Right renal pelvis (tissue), 4 donors: ENCODE measurements at places on chromosomes 7 and 10. TPM values are rescaled to one million over a fixed set of nuclear protein-coding genes. Genes with fewer than 3 reads are reported as not detected.

- no peak for DNase-seq
Observed at GRCh38 chr10:14547816-14548215, 217.1 kb upstream of the FRMD4A start.

DNA sequence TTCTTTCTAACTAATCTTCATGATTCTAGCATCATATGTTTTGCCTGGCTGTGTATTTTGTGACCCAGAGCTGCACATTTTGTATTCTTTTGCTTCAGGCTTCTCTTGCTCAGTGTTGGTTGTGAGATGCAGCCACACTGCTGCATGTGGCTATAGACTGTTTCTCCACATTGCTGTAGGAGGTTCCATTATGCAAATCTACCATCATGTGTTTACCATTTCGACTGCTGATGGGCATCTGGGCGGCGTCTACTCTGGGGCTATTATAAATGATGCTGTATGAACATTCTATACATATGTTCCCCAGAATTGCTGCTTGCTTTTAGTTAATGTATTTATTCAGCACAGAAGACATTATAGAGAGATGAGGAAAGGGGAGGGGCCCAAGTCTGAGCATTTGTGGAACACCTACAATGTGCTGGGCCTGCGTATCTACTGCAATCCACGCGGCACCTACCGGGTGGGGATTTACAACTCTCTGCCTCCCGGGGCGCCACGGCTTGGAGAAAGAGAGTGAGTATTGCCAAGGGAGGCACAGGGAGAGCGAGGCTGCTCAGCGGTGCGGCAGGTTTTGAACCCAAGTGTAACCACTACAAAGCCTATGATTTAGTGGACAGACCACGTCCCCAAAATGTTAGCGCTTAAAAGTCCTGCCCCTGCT is 172.5 kb downstream of the PRKAG2 start:
- no peak for DNase-seq

DNA sequence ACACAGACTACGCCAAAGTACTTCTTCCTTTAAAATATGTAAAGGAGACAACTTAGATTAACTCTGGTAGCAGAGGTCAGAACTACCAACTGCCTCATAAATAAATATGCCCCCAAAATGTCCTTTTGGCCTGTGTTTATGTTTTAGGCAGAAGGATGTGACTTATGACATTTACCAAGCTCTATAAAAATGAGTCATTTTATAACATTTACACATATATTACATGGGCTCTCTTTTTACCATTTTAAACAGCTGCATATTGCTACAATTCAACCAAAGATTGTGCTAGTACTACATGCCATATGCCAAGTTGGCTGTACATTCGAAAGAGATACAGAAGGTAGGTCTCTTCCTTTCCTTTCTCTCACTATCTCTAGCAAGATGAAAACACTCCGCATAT is 12.4 kb downstream of the ABLIM1 start:
- DNase-seq, result no peak

GRCh38 chr10:3803295-3803926 is 18.4 kb upstream of the KLF6 start:
- DNase-seq, result no peak

- DNase-seq, result no peak
Observed at GRCh38 chr7:12369072-12369471, 34.6 kb downstream of the VWDE start.

- DNase-seq, result no peak
Observed at GRCh38 chr7:108413782-108414492, 42.3 kb downstream of the NRCAM start.

DNA sequence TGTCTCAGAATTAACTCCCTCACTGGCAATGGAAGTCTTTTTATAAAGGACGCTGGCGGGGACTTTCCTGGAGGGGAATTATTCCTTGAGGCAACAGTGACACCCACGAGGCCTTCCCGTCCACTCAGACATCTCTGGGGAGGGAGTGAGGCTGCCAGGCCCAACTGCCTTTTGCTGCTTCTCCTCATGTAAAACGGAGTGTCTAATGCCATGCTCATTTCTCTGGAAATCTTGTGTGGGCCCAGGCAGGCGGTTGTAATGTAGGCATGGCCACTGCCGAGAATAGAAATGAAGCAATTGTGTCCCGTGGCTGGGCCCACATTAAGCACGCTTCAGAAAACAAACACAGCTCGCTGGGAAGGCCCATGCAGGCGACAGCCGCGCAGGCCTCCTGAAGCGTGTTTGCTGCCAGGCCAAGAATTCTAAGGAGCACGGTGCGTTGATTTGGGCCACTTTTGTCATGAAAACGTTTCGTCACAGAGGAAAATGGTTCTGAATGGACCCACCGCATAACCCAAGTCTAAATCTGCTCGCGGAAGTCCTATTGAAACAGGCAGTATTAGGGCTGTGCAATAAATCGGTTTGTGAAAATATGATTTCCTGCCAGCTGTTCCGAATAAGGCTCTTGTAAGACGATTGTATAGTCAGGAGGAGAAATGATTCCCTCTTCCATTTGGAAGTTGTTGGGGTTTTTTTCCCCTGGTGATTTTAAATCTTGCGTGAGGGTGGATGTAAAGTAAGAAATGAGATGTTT is 104.2 kb upstream of the CHST15 start:
- DNase-seq, result no peak

The CPVL gene
- 78.1 TPM for polyA plus RNA-seq

- no peak for DNase-seq
Observed at GRCh38 chr10:122244001-122244975, 26.8 kb upstream of the BTBD16 start.

The EPO gene
- polyA plus RNA-seq, result 0.08 TPM

DNA sequence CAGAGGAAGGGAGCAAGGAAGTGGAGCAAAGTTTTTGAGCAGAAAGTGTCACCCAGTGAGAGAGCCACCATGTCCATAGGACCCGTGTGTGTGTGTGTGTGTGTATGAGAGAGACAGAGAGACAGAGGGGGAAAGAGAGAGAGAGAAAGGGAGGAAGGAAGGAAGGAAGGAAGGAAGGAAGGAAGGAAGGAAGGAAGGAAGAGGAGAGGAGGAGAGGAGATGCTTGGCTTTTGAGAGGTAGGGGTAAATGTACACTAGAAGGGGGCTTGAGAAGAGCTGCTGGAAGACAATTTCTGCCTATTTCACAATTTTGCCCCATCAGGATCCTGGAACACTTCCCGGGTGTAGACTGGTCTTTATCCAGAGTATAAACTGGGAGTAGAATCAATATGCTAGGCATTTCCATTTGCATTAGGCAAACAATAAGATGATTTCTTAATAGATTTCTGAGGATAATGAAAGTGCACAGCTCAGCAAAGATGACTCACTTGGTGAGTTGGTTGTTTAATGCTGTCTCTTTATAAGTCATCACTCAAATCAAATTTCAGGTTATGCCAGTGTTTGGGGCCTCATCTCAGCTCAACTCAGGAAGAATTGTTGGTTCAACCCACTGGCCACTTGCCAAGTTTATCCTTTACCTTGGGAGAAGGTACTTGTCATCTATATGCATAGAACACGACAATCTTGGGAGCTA is 70.0 kb upstream of the FAM13C start:
- no peak for DNase-seq

GRCh38 chr10:108631332-108631731 is 1292.0 kb downstream of the XPNPEP1 start:
- DNase-seq, result no peak

DNA sequence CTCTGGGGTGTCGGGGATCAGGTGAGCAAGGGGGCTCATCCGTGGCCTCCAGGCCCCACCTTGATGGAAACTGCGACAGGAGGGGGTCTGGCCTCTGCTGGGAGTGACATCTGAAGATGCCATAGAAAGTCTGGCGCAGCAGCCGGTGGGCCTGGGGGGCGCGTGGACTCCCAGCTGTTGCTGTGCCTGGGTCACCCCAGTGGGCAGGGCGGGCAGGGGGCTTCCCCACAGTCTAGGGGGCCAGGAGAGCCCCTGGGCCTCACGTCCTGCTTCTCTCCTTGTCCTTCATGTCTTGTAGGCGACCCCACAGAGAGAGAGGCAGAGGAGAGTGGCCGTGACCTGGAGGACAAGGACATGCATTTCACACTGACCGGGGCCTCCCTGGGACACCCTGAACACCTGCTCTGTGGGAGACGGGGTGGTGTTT is 450.5 kb downstream of the DNAJB6 start:
- DNase-seq, result no peak

DNA sequence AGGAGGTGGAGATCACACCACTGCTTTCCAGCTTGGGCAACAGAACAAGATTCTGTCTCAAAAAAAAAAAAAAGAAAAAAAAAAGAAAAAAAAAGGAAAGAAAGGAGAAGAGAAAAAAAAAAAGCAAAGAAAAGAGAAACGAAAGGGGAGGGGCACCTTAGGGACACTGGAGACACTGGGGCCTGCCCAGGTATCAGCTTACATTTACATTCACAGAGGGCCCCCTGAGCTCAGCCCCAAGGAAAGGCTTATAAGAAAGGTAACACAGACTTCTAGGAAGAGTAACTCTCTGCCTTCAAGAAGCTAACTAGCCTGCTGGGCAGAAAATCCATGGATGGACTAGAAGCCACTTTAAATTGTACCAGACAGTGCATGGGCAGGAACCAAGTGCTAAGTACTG is 108.8 kb downstream of the NPY start:
- no peak for DNase-seq

The TAS2R4 gene
- polyA plus RNA-seq, result 1.6 TPM

DNA sequence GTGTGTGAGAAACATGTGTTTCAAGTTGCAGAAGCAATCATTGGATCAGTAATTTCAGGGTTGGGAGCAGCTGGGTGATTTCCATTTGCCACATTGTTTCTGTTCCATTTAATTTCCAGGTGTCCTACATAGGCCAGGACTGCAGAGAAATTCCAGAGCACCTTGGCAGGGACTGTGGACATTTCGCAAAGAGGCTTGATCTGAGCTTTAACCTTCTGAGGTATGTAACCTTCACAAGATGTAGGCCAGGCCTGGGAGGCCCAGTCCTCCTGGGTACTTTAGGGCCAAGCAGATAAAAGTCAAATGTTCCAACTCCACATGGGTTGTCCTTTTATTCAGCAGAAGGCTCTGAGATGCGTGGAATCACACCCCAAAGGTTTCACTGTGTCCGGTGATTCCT is 6.9 kb downstream of the LRMDA start:
- no peak for DNase-seq

- no peak for DNase-seq
Observed at GRCh38 chr7:99679032-99679399, 780 bp downstream of the CYP3A5 start.

GRCh38 chr10:46268076-46268881 is 18.5 kb upstream of the ANTXRL start:
- no peak for DNase-seq
